HFFc6 (cell line): ENCODE measurements at places on chromosomes 1 and 21. TPM values are rescaled to one million over a fixed set of nuclear protein-coding genes. Genes with fewer than 3 reads are reported as not detected.

RHBG gene
- not detected in 3 replicates for total RNA-seq

SETD4 gene
- total RNA-seq: 9.2 to 10.1 TPM (median 9.6 TPM) in 3 replicates

MRPL9 gene
- 84.1 to 100 TPM (median 97.5 TPM) in 3 replicates for total RNA-seq

STX12 gene
- 41.1 to 58.1 TPM (median 57.2 TPM) in 3 replicates for total RNA-seq

KRTAP12-2 gene
- not detected in 2 replicates for total RNA-seq
